ENCODE measurements at places on chromosomes 5 and 9. TPM values are rescaled to one million over a fixed set of nuclear protein-coding genes. Genes with fewer than 3 reads are reported as not detected.

DNA sequence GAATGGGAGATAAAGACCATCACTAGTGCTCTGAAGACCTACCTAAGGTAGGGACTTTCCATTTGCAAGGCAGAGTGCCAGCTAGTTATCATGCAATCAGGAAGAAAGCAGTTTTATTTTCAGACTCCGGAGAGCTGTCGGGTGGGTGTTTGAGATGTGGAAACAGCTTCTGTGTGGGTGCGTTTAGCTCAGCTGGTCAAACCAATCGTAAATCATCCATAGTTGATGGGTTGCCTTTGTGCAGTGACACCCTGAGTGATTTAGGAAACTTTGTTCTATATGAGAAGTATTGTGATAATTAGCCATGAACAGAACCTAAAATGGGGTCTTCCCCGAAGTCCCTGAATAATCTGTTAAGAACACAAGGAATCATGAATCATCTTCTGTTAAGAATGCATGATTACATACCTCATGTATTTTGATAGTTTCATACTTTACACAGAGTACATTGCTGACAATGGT lies 284.3 kb downstream of the ARHGAP26 start:
- no peak for DNase-seq

DNA sequence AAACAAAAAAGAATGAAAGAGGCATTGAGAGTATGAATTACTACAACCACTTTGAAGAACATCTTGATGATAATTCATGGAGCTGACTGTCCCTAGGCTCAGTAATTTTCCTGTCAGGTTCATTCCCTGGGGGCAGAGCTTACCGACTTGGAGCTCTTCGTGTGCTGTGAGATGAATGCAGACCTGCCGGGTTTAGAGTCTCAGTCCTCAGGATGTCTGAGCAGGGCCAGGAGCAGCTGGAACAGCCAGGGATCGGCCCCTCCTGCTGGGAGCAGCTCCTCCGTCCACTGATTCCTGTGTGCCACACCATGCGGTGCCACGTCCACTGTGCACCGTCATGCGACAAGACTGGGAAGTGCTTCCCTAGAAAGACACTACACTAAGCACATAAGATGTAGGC lies 62.2 kb upstream of the SPIN1 start:
- DNase-seq, result no peak

Gene PHF24
- 164 TPM for total RNA-seq

DNA sequence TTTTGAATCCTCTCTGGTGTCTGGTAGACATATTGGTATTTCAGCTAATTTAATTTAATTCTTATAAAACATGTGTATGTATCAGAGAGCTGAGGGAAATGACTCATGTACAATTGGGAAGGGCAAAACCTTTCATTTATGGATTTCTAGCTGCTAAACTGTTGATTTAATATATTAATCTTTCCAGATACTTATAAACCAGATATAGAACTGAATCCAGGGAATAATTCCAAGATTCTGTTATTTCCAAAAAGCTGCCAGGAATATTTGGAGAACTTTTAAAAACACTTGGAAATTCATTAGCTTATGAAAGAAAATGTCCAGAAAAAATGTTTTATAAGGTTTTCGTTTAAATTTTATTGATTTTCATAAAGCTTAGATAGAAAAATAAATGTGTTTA lies 295.5 kb downstream of the YTHDC2 start:
- DNase-seq, result no peak

DNA sequence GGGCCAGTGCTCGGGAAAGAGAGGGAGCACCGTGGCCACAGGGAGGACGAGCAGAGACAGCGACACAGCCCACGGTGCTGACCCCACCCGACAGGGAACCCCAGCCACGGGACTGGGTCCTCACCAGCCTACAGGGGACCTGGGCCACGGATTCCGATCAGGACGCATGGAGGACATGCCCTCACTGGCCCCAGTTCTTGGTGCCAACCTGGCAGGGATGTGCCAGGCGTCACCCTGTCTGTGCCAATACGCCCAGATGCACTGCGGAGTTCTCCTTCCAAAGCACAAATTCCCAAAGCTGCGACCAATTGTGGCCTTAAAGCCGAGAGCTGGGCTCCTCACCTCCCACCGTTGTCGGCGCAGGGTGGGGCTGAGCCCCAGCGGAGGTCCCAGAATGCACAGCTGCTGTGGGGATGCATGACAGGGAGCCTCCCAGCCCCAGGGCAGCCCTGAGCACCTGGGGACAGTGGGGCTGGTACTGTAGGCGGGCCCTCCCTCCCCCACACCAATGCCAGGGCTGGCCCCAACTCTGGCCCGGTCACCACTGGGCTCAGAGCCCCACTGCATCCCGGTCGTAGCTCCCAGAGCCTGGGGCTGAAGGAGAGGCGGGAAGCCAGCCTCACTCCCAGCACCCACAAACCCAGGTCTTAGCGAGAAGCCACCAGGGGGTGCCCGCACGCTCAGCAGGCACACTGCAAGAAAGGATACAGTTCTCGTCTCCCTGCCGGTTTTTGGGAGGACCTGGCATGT lies 44.2 kb downstream of the NKD2 start:
- DNase-seq, result no peak

DNA sequence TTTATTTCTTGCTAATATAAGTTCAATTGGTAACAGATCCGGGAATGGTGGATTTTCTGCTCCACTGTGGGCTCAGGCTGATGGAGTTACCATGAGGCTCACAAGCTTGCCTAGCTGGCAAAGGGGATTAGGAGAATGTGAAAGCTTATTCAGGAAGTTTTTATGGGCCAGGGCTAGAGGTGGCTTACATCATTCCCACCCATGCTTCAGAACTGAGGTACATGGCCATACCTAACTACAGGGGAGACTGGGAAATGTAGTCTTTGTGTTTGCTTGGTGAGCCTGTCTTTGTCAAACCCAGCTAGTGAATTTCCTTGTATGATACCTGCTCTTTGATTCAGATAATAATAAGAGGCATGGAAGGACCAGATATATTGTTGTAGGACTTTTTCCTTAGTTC lies 105.9 kb upstream of the DHFR start:
- DNase-seq, result no peak

GRCh38 chr9:121767171-121767769 lies 115.8 kb downstream of the DAB2IP start:
- DNase-seq, result no peak

Gene PCDHGC5
- total RNA-seq, result 49.4 TPM

Gene ARHGEF28
- 19.3 TPM for total RNA-seq

GRCh38 chr5:159242656-159243055 lies 20.4 kb upstream of the UBLCP1 start:
- DNase-seq, result no peak
